ENCODE measurements at places on chromosomes 5 and 9. TPM values are rescaled to one million over a fixed set of nuclear protein-coding genes. Genes with fewer than 3 reads are reported as not detected.

The CFAP77 gene
- total RNA-seq, result 6.9 TPM

The DCAF12 gene
- total RNA-seq, result 34.3 TPM

The TSC1 gene
- 76.6 TPM for total RNA-seq

DNA sequence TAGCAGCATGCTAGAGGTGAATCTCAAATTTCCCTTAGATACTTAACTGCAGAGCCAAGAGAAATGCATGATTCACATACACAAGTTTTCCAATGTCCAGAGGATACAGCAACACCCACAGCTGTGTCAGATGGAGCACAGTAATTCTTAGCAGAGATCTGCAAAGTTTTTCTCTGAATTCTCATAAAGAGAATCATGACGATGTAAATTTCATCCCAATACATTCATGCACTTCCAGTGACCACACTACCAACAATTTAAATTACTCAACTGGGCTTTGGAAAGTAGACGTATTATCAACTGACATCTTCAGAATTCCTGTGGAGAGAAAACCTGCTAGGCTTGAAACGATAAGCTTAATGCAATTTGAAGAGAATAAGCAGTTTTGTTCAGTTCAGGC, 378.8 kb upstream of the TLE4 start:
- no peaks in the 10 kb centered on the region for H3K4me1 ChIP-seq
- no peaks in the 10 kb centered on the region for H3K27me3 ChIP-seq
- no peak overlapping the region for H3K4me3 ChIP-seq

- no peak for DNase-seq
- no peak overlapping the region for H3K4me3 ChIP-seq
- H3K27me3 ChIP-seq, result no peaks in the 10 kb centered on the region
- H3K36me3 ChIP-seq, result peaks cover 13% of the 10 kb centered on the region
Observed at GRCh38 chr5:16776611-16777251, 159.4 kb downstream of the MYO10 start.
